HS-27A (cell line): ENCODE measurements at places on chromosomes 12 and 14.

DNA sequence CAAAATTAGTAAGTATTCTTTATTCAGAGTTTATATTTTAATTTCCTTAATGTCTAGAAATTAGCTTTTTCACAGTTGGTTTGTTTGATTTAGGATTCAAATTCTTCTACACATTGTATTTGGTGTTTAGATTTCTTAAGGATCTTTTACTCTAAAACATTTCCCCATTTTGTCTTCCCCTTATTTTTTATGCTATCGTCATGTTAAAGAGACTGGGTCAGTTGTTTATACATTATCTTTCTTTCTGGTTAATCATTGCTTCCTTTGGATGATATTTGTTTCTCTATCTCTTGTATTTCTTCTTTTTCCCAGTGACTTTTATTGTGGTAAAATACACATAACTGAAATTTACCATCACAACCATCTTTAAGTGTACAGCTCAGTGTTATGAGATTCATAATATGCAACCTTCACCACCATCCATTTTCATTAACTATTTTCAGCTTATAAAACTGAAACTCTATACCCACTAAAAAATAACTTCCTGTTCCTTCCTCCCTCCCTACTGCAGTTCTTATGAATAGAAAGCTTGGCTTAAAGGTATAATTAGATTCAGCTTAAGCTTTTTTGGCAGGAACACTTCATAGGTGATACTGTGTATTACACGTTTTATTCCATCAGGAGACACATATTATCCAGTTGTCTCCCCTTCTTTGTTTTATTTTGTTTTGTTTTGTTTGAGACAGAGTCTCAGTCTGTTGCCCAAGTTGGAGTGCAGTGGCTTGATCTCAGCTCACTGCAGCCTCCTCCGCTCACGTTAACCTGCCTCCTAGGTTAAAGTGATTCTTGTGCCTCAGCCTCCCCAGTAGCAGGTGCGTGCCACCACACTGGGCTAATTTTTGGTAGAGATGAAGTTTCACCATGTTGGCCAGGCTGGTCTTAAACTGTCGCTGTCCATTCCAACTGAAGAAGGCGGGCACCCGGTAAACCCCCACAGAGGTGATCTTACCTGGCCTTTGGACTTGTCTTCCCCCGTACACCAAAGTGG lies 45.0 kb downstream of the NOPCHAP1 start:
- DNase-seq = no peak

GRCh38 chr12:107764626-107765025 lies 3.7 kb upstream of the PRDM4 start:
- no peak for DNase-seq

- no peak for DNase-seq
Measured at GRCh38 chr14:32142754-32143437, 58.9 kb upstream of the RNU6-7 start.

GRCh38 chr12:49939707-49940106 lies 10.8 kb upstream of the AQP2 start:
- no peak for DNase-seq

DNA sequence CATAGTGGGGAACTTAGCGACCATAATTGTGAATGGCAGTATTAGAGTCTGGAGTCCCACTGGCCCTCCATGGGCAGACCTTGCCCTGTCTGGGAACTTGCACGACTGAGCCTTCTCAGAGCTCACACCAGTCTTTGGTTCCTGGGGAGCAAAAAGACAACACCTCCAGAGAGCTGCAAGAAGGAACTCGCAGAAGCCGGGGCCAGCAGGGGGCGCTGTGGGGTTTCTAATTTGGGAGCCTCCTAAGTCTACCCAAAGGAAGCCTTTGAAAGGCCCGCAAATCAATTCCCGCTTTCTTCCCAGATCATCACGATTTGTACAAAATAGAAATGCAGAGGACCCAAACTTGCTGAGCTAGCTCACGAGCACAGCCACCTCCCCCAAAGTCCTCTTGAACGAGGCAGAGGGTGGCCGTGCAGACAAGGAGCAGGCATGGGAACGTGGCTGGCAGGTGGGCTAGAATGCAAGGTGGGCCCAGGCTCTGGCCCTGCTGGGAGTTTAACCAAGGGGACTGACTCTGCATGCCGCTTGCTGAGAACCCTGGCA lies 46.3 kb upstream of the FBXO21 start:
- DNase-seq = peak; percentile 19
